ENCODE measurements at places on chromosomes 2 and 18.

DNA sequence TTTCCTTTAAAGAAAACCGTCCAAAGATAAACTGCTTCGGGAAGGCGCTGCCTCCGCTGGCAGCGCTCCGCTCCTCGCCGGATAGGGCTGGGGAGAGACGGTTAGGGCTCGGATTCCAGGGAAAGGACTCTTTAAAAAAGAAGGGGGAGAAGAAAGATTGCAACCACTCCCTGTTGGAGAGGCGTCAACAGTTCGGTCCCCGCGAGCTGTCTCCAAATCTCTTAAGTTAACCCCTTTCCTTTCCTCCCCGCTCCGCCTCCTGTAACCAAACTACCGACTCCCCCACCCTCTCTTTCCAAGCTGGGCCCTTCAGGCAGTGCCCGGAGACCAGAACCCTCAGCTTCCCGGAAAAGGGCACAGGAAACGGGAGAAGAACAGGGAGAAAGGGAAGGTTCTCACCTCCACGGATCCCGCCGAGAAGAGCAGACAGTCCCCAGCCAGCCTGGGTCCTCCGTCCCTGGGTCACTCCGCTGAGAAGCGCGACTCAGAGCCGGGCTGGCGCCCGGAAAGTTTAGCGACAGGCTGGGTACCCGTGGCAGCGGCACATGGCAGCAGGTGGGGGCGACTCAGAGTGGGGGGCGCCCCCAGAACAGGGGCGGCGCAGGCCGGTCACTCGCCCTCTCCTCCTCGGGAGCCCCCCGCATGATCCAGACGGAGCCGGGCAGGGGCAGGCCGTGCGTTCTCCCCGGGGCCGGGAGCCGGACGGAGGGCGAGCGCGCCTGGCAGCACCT lies 675 bp downstream of the FZD5 start:
- no peak for DNase-seq

DNA sequence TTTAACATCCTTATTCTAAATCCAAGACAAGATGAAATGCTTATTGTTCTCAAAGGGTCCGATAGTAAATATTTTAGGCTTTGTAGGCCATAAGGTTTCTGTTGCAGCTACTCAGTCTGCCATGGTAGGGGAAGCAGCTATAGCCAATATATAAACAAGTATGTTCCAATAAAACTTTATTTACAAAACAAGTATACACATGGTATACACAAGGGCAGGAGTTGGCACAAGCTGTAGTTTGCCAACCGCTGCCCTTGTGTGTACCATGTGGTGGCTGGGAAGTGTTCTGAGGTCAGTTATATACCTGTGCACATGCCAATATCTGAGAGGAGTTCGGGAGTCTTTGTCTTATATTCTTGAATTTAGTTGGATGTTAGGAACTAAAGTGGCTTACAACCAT lies 126.0 kb upstream of the DNMT3A start:
- DNase-seq: no peak

DNA sequence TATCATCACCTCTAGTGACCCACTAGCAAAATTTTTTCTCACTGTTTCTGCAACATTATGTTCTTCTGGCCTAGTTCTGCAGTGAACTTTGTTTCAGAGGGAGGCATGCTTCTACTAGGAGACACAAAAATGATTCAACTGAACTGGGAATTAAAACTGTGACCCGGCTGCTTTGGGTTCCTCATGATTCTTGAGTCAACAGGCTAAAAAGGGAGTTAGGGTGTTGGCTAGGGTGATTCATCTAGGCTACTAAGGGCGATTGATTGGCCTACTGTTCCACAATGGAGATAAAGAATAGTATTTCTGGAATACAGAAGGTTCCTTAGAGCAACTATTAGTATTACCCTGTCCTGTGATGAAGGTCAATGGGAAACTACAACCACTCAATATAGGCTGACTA lies 179.5 kb downstream of the PPP1R1C start:
- no peak for DNase-seq

- no peak for DNase-seq
These were observed 661.7 kb downstream of the TSN start for GRCh38 chr2:122417114-122417513.

DNA sequence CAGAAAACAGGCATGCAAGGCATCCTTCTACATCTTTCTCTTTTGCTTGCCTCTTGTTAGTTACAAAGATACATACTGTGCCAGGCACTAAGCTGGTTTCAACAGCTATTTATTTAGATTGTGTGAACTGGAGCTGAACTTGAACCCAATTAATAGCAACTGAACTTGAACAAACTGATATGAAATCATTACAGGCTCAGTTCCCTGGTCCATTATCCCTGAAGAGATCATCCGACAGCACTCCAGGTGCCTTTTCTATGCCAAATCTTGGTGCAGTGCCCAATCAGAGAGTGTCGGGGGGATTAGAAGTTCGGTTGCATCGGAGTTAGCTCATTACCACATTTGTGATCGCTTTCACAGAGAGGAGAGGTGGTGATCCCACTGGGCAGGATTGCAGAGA lies 477.6 kb downstream of the PARD3B start:
- no peak for DNase-seq

- no peak for DNase-seq
These were observed 36.4 kb downstream of the NEDD4L start for GRCh38 chr18:58080451-58080850.

GRCh38 chr18:68713796-68714195 lies 1.1 kb downstream of the TMX3 start:
- DNase-seq: no peak

DNA sequence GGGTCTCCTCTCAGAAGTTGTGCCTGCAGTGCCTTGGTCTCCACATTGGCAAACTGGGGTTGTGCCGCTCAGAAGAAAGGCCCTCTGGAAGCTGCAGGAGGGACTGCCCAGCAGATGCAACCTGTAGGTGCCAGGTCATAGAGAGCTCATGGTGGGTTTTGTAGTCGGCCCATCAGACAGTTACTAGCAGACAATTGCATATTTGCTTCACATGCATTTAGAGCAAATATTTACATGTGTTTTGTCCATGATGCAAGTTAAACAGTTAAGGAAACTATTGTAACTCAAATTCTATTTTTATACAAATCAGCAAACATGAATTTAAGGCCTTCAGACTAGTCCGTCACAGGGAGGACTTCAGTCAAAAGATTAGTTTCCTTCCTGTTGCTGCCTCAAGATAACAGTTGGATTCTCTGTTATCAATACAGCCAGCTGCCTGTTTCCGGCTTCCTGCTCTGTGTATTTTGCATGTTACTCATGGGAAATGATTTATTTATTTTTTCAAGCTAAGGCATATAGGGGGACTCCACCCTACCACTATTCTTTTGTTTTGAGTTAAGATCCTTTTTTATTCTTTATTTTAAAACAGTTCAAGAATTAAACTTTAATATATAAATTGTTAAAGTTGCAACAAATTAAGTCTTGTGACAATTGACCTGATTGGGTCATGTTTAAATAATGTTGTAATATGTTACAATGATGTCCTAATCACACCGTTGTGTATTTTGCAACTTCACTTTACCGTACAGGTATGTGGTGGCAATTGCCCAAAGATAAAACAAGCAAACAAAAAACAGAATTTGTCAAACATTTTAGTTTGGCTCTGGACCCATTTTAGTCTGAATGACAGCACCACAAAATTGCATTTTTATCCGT lies 133.5 kb downstream of the SPTBN1 start:
- no peak for DNase-seq

GRCh38 chr2:12727641-12728040 lies 10.9 kb downstream of the TRIB2 start:
- DNase-seq: no peak

GRCh38 chr18:13452388-13452811 lies 233.8 kb downstream of the LDLRAD4 start:
- no peak for DNase-seq

GRCh38 chr2:235398321-235398720 lies 95.5 kb upstream of the AGAP1 start:
- no peak for DNase-seq

GRCh38 chr18:67376372-67376771 lies 140.1 kb downstream of the DSEL start:
- no peak for DNase-seq

- DNase-seq: no peak
These were observed 12.1 kb downstream of the SPIRE1 start for GRCh38 chr18:12645751-12646203.

DNA sequence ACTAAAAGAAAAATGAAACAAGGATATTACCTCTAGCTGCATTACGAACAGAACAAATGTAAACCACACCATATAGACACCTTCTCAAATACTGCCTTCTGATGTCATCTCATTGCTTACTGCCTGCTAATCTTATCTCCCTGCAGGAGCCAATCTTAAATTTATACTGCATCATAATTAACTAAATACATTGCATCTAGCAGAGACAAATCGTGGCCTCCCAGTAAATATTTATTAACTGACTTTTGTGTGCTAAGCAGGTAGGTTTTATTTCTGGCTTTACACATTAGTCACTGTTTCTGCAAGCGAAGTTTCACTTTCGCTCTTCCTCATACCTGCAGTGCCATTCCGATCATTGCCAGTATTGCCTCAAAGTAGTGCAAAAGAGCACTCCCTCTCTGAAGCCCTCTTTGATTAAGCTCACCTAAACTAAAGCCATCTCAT lies 67.5 kb downstream of the SPATS2L start:
- DNase-seq: no peak

GRCh38 chr2:12236136-12236844 lies 480.4 kb upstream of the TRIB2 start:
- DNase-seq: no peak

GRCh38 chr2:207960911-207961310 lies 64.4 kb downstream of the PLEKHM3 start:
- no peak for DNase-seq
